IMR-90 (cell line): ENCODE measurements at places on chromosomes 13 and 19. TPM values are rescaled to one million over a fixed set of nuclear protein-coding genes. Genes with fewer than 3 reads are reported as not detected.

Gene RUBCNL
- 0.03 and 0.06 TPM in 2 replicates for polyA plus RNA-seq

GRCh38 chr13:85896516-85897450, 97.6 kb upstream of the SLITRK6 start:
- DNase-seq = peak; percentile 0

DNA sequence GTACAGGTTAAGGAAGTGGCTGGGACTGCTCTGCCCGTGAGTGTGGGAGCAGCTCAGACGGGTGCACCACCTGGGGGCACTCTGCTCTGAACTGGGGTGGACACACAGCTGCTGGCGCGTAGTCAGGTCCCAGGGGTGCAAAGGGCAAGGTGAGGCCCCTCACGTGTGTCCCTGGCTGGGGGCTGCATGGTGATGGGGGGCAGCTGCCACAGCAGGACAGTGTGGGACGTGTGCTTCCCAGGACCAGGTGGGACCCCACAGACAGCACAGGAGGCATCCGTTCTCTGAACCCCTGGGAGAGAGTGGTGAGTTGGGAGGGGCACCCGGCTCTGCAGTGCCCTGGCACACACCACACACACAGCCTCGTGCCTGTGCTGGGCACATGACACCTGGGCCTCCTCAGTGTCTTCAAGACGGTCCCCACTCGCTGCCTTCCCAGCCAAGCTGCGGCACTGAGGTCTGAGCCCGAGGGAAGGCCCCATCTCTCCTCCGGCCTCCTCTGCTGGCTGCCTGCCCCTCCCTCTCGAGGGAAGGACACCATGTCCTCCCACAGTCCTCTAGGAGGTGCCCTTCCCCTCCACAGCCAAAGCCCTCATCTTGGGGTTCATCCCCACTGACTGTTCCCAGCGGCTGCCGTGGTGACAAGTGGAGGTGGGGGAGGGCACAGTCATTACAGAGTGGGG, 24.7 kb downstream of the CILP2 start:
- DNase-seq = no peak

DNA sequence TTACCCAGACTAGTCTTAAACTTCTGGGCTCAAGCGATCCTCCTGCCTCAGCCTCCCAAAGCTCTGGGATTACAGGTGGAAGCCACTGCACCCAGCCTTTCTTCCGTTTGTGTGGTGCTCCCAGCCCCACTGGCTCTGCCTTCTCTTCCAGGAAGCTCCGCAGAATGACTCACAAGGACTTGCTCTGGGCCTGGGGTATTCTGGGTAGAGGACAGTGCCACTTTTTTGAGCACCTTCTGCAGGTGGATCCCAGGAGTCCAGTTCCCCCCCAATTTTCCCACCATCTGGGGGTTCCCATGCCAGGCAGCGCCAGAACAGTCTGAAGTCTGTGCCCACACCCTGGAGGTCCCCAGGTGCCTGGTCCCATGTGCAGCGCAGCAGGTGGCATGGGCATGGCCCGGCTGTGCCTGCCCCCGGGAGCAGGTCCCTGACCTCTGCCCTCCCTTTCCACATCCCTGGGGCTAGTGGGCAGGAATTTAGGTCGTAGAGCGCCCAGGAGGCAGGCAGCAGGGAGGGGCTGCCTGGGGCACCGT, 1.6 kb downstream of the REEP6 start:
- no peak for DNase-seq

Gene MYPOP
- polyA plus RNA-seq = 2.8 and 3.1 TPM in 2 replicates

Gene ZNF85
- 2.2 and 3.1 TPM in 2 replicates for polyA plus RNA-seq

GRCh38 chr13:30038884-30039283, 188.5 kb upstream of the UBL3 start:
- DNase-seq = peak; percentile 60

DNA sequence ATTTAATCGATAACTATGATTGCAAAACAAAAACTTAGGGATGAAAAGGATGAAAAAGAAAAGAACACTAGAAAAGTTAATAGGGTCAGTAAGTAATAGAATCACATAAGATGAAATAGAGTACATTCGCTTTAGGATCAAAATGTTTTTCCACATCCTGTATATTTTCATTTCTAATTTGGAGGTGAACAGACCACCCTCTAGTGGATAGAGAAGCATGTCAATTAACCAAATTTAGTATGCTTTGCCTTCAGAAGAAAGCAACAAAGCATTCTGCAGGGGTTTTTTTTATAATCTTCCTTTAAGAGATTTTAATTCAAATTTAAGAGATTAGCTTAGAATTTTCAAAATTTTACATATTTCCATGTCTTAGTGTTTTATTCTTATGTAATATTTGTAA, 611.0 kb upstream of the SGCG start:
- DNase-seq = no peak

DNA sequence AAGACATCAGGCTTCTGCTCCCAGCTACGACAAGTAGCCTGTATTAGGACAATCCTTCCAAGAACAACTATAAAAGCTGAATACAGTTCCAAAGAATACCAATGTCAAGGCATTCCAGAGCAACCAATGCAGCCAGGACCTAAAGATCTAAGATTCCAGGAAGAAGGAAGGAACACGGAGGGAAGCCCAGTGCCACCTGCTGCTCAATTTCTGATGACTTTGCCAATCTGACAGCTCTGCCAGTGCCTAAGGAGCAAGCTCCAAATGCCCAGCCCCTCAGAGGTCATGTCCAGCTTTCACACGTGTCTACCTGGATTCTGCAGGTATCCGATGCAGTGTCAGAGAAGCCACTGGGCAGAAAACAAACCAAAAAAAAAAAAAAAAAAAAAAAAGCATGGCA, 164.4 kb downstream of the IRS2 start:
- DNase-seq = no peak

DNA sequence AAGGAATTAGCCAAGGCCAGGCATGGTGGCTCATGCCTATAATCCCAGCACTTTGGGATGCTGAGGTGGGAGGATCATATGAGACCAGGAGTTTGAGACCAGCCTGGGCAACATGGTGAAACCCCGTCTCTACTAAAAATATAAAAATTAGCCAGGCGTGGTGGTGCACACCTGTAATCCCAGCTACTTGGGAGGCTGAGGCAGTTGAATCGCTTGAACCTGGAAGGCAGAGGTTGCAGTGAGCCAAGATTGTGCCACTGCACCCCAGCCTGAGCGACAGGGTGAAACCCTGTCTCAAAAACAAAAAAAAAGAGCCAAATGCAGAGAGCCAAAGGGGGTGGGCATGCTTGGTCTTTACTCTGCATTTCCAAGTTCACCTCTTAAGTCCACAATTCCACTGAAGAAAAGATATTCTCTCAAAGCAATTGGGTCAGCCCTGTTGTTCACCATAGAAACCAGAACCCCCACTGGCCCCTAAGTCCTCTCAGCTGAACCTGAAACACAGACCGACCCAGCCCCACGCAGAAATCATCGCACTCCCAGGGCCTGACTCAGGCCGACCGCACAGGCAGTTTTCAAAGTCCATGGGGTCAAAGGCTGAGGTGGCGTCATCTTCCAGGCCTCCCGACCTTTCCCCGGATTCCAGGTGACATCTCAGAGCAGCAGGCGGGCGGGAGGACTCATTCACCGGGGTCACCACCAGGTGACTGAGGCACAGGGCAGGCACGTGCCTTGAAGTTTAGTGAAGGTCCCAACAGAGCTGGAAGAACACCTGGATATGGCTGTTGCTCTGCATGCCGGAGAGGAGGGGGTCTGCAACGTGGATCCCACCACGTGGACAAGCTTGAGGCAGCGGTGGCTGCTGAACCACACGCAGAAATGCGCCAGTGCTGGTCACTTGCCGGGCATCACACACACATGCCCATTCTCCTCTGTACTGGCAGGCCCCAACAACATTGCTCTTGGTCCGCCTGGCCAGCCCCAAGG, 33.1 kb downstream of the SLC25A42 start:
- no peak for DNase-seq

Gene TEKTIP1
- not detected in 2 replicates for polyA plus RNA-seq

Gene PCDH9
- 2.2 and 2.4 TPM in 2 replicates for polyA plus RNA-seq

DNA sequence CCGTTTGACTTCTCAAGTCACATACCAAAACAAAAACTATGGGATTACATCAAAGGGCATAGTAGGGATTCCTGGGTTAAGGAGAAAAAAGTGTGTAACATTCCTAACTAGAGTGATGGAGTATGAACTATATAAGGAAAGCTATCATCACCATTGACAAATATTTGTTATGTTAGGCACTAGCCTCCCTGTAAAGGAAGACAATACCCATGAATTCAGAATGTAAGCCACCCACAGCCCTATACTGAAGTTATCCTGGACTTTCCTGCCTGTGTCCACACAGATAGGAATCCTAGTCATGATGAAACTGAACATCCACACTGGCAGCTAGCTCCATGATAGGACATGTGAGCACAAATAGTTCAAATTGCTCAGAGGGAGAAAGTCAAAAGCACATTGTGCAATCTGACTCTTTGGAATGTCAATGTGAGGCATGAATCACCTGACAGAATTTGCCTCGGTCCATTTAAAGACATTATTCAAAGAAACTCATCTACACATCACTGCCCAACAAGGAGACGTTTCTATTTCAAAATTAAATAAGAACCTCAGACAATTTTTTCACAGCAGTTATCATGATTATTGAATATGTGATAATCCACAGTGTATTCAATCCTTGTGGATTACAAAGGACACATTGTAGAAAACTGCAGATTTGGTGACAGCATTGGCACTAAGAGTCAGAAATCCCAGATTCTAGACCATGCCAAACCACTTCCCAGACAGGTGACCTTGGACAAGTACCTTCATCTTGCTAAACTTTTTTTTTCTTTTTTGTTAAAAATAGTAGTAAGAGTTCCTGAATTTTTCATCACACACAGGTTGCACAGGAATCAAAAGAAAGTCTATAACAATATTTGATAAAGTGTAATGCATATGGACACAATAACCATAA, 529.3 kb downstream of the IRS2 start:
- peak; percentile 97 for DNase-seq

- DNase-seq = no peak
Measured at GRCh38 chr13:94947965-94948371, 235.6 kb upstream of the SOX21 start.

DNA sequence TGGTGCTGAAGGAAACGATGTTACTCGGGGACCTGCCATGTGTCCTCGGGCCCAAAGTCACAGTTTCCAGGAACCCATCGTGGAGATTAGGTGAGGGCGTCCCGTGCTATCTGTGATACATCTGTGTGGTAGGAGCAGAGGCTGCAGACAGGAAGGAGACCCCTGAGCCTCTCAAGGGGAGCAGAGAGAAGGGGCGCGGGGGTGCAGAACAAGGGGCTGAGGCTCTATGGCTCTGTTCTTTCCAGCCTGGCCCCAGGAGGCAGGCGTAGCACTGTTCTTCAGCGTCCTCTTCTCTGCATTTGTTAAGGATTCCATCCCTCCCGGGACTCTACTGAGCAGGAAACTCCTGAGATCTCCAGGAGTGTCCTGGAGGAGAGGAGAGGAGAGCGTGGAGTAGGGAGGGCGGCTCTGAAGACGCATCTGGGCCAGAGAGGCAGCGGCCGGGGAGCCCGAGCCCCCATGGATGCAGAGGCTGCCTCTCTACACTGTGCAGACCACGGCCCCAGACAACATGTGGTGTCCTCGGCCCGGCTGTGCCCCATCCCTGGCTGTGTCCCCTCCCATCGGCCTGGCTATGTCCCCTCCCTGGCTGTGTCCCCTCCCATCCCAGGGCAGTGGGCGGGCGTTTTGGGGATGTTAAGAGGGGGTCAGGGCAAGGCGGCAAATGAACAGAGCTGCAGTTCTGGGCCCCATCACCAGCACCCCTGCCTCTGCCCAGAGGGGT, 118.0 kb downstream of the ATP11A start:
- DNase-seq = no peak

GRCh38 chr19:48907671-48908070, 7.6 kb downstream of the NUCB1 start:
- no peak for DNase-seq

GRCh38 chr13:74661851-74662250, 527.6 kb upstream of the KLF12 start:
- DNase-seq = no peak

DNA sequence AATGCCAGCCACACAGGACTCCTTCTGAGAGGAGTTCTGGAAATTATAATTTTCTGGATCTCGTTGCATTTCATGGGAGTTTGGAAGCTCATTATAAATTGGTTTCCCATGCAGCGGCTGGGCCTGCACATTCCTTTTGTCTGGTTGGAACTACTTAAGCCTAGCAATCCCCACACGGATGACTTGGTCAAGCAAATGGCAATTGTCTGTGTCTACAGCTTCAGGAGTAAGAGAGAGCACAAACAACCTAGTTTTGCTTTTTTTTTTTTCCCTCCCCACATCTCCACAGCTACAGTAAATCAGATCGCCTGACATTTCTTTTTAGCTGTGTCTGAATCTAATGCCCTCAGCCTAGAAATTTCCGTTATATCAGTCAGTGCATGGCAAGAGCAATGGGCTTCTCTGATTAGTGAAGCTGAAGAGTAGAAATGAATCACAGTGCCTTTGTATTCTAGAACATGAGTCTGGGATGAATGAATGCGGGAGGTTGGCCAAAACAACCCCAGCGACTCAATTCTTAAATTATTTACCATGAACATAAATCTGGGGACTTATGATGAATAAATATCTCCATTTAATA, 15.1 kb downstream of the PCDH8 start:
- DNase-seq = no peak

- peak; percentile 83 for DNase-seq
Measured at GRCh38 chr19:31054430-31054829, 294.8 kb downstream of the TSHZ3 start.

DNA sequence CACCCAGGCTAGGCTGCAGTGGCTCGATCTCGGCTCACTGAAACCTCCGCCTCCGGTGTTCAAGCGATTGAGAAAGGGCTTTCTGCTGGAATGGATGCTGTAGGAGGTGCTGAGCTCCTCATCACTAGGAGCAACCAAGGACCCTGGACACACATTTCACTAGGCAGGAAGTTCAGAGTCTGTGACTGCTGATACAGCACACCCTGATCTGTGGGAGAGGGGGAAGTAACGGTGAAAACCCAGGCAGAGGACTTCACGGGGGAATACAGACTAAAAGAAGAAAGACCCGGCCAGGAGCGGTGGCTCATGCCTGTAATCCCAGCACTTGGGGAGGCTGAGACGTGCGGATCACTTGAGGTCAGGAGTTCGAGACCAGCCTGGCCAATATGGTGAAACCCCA, 11.9 kb upstream of the NOTCH3 start:
- no peak for DNase-seq
